ENCODE measurements at places on chromosomes 11 and 22.

DNA sequence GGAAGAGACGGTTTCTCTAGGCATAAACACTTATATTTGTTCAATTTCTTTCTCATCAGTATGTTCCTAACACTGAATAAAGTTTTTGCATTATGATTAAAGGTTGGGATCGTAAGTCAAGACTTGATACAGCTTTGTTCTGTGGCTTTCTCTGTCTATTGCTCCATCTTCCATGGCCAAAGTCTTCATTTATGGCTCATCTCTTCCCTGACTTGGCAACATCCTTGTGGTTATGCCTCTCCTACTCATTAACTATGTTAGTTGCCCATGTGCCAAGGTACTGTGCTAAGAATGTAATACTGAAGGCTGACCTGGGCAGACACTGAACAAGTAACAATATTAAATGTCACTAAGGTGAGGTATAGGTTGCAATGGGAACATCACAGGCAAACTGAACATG lies 1.6 kb upstream of the ACCSL start:
- no peak for DNase-seq

- no peak for DNase-seq
These were observed 4.4 kb upstream of the DGCR2 start for GRCh38 chr22:19126309-19127273.

DNA sequence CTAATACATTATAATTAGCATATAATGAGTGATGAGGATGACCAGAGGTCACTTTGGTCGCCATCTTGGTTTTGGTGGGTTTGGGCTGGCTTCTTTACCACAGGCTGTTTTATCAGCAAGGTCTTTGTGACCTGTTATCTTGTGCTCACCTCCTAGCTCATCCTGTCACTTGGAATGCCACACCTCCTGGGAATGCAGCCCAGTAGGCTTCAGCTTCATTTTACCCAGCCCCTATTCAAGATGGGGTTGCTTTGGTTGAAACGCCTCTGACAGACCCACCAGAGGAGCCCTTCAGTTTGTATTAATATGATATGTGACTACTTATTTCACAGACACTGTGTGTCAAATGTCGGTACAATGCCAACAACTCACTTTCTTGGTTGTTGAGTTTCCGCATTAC lies 20.2 kb downstream of the FOLR3 start:
- no peak for DNase-seq

DNA sequence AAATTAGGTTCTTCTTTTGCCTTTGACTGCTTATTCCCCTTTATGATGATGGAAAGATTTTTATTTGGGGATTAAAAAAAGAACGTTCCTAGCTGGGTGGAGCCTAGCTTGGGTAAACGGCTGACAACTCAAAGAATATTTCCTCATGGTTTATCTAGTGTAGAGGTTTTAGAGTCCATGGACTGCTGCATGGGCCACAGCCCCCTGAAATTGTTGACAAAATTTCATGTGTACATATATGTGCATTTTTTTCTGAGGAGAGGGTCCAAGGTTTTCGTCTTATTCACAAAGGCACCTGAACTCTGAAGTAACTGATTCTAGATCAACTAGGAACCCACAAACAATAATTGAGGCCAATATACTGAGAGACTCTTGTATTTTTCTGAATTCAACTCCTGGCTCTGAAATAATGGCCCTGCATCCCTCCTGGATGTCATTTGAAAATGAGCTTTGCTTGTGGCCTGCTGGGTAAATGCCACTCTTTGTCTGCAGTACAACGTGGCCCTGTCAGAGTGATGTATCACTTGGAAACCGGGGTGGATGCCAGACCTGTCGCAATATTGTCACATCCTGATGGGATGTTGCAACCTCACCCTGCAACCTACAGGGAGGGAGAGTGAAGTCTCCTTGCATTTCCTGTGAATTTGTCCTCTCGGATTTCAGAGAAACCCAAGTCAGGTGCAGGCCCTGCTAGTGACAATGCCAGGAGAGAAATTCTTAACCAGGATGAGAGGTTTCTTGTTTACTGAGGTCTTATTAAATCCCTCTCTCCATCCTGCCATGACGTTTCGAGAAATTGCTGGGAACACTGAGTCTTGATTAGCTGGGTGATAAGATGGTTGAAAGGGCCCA lies 33.8 kb downstream of the EHF start:
- DNase-seq: no peak

DNA sequence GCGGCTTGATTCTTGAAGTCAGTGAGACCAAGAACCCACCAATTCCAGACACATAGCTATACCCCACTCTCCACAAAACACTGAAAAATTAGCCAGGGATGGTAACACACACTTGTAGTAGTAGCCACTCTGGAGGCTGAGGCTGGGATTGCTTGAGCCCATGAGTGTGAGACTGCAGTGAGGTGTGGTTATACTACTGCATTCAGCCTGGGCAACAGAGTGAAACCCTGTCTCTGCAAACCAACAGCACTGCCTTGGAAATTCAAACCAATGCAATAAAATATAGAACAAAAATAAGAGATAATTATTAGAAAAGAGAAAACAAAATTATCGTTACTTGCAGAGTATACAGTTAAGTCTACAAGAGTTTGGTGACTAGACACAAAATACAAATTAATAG lies 20.2 kb upstream of the PRDM10 start:
- no peak for DNase-seq

GRCh38 chr11:58958500-58958899 lies 19.2 kb downstream of the GLYATL1 start:
- no peak for DNase-seq

DNA sequence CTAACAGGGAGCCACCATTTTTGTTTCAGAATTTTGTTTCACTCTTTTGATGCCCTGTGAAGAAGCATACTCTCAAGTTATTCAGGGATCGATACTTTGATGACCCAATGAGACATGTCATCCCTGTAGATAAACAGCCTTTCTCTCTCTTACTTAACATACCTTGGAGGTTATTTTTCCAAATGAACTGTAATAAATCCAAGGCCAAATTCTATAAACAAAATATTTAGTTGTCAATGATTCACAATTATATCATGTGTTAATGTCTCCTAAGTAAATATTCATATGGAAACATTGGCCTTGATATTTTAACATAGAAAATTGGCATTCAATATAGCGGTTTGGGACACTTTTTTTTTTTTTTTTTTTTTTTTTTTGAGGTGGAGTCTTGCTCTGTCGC lies 97.5 kb downstream of the LUZP2 start:
- DNase-seq: no peak

GRCh38 chr11:34459507-34460162 lies 20.9 kb downstream of the CAT start:
- no peak for DNase-seq

DNA sequence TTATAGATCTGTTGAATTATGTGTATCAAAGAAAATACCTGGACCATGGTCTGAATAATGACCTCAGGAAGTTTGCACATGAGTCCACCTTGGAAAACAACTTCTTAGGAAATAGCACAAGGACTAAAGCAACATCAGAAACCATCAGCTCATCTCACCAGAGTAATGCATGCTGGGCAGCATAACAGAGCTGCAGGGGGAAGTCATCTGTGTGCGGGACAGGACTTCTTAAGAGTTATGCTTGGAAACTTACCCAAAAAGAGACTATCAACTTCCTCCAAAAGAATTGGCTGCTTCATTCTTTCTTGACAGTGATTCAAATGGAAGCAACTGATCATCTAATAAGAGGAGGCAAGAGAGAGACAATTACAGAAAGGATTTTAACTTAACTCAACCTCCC lies 2.5 kb downstream of the OR56B4 start:
- no peak for DNase-seq

DNA sequence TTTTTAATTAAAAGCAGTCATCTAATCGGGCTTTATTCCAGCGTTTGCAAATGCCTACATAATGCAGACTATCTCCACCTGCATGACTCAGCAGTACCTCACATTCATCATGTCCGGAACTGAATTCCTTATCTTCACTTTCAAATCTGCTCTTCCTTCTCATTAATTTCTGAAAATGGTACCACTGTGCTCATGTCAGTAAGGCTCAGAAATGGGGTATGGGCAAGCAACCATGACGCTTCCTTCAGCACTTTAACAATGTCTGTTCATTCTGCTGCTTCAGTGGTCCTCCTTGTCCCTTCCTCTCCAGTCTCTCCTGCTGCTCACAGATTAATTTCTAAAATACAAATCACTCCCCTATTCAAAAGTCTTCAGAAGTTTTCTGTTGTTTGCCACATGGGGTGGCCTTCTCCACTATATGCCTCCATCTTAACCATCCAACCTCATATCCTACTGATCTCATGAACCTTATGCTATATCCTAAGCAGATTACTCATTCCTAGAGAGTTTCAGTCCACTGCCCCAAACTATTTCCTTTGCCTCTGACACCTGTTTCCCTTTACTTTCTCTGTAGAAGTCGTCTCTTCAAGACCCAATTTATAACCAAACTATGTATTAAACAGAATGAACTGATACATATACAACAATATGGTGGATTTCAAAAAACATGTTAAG lies 7.0 kb downstream of the GTF2H1 start:
- DNase-seq: no peak

DNA sequence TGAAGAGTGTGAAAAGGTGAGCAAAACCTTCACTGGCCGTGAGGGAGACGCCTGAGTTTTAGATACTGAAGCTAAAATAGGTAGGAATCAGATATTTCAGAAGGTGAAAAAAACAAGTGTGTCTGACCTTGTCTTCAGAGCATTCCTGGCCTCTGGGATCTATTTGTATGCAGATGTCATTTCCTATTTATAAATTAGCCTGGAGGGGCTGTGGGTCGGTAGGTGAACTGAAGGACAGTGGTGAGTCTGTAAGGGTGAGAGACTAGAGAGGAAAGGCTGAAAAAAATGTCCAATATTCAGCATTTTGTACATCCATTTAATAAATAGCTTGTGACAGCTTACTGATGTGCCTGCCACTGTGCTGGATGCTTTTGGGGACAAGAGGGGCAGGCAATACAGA lies 302.1 kb downstream of the DDX10 start:
- no peak for DNase-seq

DNA sequence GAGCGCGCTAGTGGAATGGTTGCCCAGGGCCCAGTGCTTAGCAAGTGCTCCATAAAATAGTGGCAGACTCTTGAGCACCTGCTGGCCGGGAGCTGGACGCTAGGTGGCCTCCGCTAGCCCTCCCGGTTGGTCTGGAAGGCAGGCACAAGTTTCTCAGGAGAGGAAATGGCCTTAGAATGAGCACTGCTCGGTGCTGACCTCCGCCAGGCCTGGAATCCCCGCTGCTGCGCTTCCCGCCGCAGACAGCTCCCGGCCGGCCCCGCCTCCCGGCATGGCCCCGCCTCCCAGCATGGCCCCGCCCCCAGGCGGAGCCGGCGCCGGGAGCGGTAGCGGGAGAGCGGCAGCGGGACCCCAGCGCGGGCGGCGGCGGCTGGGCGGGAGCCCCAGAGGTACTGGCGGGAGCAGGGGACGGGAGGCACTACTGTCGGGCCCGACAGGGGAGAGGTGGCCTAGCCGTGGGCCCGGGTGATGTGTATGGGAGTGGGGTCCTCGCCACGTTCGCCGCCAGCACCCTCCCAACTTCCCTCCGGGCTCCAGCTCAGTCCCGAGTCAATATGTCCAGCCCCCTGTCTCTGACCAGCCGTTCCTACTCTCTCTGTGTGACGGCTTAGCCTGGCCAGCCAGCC lies at the start of gene SIPA1:
Gene SIPA1 (plus strand): TSS at position 308 of the 626 bp plus-strand sequence. CDS start 2,821 bp downstream, outside the sequence.
- peak; percentile 79 for DNase-seq

GRCh38 chr11:107250017-107250416 lies 207.6 kb downstream of the CWF19L2 start:
- DNase-seq: no peak

- DNase-seq: no peak
These were observed 582.9 kb downstream of the INSC start for GRCh38 chr11:15697437-15698236.

DNA sequence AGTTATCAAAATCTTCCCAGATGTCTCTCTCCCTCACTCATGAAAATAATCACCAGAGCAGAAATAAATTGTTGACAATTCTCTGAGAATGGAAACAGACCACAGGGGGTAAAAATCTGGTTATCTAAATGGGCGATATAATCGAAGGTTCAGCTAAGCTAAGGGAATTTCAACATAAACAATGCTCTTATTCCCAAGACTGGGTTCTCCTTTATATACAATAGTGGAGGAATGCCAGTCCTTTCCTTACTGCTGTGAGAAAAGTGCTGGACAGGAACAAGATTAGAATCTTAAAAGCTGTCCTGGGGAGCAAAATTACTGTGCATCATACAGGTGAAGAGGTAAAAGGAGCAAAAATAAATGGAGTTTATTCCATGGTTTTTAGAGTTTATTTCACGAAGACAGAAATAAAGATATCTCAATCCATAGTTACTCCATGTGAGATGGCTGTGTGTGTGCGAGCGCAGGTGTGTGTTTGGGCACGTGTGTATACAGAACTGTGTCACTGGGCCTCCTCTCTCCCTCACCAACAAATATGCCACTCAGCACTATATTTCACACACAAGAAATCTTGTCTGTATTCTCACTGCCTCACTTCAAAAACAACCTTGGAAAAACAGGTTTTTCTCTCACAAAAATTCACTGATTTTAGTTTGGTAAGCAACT lies 385.6 kb downstream of the DCDC1 start:
- no peak for DNase-seq

DNA sequence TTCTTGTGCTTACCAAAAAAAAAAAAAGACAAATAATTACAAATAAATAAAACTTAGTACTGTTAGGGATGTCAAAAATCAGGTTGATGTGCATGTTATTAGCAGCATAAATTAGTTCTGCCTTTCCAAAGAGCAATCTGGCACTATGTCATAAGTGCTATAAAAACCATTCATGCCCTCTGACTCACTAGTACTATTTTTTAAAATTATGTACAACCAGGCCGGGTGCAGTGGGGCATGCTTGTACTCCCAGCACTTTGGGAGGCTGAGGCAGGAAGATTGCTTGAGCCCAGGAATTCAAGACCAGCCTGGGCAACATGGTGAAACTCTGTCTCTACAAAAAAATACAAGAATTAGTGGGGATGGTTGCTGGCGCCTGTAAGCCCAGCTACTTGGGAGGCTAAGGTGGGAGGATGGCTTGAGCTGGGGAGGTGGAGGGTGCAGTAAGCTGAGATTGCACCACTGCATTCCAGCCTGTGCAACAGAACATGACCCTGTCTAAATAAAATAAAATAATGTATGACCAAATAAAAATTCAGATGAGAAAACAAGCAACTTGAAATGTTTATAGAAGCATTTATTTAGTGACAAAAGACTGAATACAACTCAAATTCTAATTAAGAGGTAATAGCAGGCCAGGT lies 25.3 kb downstream of the UEVLD start:
- DNase-seq: no peak

GRCh38 chr11:119120639-119121007 lies 757 bp upstream of the HINFP start:
- peak; percentile 48 for DNase-seq

DNA sequence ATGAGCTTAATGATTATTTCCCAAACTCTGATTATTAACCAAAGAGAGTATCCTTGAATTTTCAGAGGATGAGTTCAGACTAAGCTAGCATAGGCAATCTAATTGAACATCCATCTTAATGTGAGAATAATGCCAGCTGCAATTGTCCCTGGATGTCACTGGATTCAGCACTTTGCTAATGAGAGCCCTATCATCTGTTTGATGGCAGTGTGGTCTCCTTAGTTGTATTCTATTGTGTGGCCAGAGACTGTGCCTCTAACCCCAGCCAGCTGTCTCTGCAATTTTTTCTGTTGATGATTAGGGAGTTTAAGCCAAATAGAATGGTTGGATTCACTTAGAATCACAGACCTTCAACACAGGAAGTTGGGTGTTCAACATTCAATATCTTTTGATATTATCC lies 1249.5 kb downstream of the FAM181B start:
- no peak for DNase-seq

GRCh38 chr22:17172029-17172833 lies 13.2 kb upstream of the HDHD5 start:
- no peak for DNase-seq

GRCh38 chr11:59755701-59756557 lies 753 bp downstream of the STX3 start:
- peak; percentile 46 for DNase-seq

All from renal cortex interstitium (tissue), 15 donors.